SJCRH30 (cell line): ENCODE measurements at places on chromosomes 1 and 21. TPM values are rescaled to one million over a fixed set of nuclear protein-coding genes. Genes with fewer than 3 reads are reported as not detected.

Gene PRMT6
- 40.9 and 42.3 TPM in 2 replicates for total RNA-seq

Gene FAM163A
- total RNA-seq = not detected in 2 replicates

Gene TM2D1
- total RNA-seq = 36.5 and 55.7 TPM in 2 replicates

Gene LHX4
- total RNA-seq = 3.7 and 4.2 TPM in 2 replicates

Gene NMNAT2
- not detected in 2 replicates for total RNA-seq

Gene SFN
- 0.14 and 0.15 TPM in 2 replicates for total RNA-seq

Gene DSCAM
- total RNA-seq = 0.02 TPM in 1 of 2 replicates, not detected in the other
